Stimulated activated CD8-positive, alpha-beta memory T cell treated with anti-CD3 and anti-CD28 coated beads, Interleukin-4, amount 100 ng/mL, for 24 hours (primary cell): ENCODE measurements at places on chromosomes 1 and 21.

DNA sequence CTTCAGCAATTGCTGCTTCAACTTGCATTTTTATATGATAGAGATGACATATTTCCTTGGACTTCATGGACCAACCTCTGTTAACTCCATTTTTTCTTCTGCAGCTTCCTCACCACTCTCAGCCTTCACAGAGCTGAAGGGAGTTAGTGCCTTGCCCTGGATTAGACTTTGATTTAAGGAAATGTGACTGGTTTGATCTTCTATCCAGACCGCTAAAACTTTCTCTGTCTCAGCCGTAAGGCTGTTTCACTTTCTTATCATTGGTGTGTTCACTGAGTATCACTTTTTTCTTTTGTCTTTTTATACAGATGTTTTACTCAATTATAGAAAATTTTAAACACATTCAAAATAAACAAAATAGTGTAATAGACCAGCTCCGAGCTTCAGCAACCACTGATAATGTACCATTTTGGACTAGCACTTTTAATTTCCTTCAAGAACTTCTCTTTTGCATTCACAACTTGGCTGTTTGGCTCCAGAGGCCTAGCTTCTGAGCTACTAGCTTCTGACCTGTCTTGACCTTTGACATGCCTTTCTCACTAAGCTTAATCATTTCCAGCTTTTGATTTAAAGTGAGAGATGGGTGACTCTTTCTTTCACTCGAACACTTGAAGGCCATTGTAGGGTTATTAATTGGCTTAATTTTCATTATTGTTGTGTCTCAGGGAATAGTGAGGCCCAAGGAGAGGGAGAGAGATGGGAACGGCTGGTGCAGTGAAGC is 9.3 kb downstream of the NEK7 start:
- no peak for DNase-seq

DNA sequence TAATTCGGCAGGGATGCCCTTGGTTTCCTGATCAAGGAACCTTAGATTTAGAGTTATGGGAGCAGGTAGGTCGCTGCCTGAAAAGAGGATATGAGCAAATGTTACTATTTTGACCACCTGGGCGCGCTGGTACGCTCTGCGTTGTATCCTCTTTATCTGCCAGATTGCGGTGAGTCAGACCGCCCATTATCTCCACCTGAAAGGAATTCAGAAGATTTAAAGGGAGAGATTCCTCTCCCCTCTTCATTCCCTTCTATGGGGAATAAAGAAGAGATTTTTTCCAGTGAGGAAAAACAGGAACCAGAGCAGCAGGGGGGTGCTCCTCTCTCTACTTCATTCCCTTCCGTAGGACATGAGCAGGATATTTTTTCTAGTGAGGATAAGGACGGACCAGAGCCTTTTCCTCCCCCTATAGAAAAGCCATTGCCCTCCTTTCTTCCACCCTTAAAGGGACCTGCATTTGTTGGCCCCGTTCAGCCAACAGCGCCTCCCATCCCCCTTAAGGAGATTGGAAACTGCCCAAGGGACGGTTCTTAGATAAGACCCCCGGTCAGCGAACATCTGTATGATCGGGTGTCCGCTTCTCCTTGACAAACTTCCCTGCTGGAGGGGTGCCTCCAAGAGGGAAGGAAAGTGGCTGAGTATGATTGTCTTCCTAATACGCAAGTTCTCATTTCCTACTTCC is 34.1 kb downstream of the CLCA1 start:
- DNase-seq: no peak

- DNase-seq: no peak
These were observed 154.8 kb downstream of the TRABD2B start for GRCh38 chr1:47842228-47842919.

GRCh38 chr1:60041783-60042182 is 31.8 kb downstream of the C1orf87 start:
- DNase-seq: no peak

GRCh38 chr1:222844411-222844779 is 29.6 kb downstream of the DISP1 start:
- DNase-seq: no peak

DNA sequence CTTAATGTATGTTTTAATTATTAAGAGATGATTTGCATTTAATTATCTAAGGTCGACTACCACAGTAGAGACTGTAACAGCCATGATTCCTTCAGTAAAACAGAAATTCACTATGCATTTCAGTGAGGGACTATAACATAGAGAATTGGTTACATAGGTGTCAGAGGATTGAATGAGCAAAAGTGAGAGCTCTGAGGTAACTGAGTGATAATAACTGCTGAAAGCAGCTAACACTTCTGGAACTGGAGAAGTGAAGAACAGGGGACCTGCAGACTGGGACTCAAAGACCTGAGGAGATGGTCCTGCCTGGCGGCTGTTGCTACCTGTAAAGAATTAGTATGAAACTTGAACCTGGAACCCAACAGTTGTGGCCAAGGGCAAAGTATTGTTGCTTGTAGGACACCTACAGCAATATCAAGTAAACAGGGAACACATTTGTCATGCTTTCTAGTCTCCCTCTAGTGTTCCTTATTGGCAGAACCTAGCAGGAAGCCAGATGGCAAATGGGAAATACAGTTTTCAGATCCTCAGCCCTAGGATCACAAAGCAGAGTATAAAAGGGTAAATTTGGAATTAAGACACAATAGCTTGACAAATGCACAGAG is 110.6 kb downstream of the HS2ST1 start:
- no peak for DNase-seq

GRCh38 chr1:13770743-13771142 is 70.8 kb downstream of the PRDM2 start:
- DNase-seq: no peak
